Fibroblast of lung (primary cell): ENCODE measurements at places on chromosomes 12 and 14. TPM values are rescaled to one million over a fixed set of nuclear protein-coding genes. Genes with fewer than 3 reads are reported as not detected.

GRCh38 chr14:96307434-96307833, 51.4 kb downstream of the BDKRB1 start:
- no peak for DNase-seq

GRCh38 chr12:3157581-3158323, 80.6 kb downstream of the TSPAN9 start:
- no peak for DNase-seq

- DNase-seq = no peak
These were observed 5.0 kb upstream of the E2F7 start for GRCh38 chr12:77070382-77070781.

DNA sequence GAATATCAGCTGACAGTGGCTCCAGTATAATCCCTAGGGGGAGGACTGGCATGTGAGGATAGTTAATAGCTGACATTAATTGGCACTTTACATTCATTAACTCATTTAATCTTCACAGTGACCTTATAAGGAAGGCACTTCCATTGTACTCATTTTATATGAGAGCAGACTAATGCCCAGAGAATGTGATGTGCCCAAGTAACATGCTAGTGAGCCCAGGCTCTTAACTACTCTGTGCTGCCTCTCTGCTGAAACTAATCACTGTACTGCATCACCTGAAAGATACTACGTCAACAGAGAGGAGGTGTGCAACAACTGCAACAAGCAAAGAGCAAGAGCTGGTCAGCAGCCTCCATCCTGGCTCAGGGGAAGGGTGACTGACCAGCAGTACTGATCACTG, 40.1 kb downstream of the GALNT4 start:
- no peak for DNase-seq

GRCh38 chr12:14369311-14369710, 3.8 kb downstream of the ATF7IP start:
- no peak for DNase-seq

GRCh38 chr12:87467936-87468335, 561.3 kb downstream of the C12orf50 start:
- no peak for DNase-seq

DNA sequence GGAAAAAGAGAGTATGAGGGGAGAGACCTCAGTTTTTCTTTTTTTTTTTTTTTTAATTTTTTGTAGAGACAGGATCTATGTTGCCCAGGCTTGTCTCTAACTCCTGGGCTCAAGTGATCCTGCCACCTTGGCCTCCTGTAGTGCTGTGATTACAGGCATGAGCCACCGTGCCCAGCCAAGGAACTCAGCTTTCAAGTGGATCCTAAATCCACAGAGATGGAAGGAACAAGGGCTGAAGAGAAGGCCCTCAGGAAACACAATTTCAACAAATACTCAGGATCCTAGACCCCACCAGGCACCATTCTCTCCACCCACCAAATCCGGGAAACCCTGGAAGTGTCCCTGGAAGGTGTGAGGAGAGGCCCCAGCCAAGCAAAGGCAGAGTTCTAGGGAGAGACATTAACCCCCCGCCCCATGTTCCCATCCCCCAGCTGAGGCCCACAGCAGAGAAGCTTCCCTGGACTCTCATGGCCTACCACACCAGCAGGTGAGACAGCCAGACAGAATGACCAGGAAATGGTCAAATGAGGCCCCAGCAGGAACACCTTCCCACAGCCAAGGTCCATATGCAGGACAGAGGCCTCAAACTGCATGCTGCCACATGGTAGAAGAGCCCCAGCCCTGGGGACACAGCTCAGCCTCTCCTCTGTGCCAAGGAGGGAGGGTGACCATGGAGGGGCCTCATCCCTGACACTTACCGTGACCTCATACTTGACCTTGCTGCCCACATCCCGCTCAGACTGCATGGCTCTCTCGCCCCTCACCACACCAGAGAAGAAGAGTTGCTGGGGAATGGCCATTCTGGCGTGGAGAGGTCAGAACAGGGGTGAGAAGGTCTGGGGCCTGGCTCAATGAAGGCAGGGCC, 14.1 kb downstream of the ITGA7 start:
- no peak for DNase-seq

GRCh38 chr12:95642583-95642982, 91.3 kb upstream of the USP44 start:
- no peak for DNase-seq

DNA sequence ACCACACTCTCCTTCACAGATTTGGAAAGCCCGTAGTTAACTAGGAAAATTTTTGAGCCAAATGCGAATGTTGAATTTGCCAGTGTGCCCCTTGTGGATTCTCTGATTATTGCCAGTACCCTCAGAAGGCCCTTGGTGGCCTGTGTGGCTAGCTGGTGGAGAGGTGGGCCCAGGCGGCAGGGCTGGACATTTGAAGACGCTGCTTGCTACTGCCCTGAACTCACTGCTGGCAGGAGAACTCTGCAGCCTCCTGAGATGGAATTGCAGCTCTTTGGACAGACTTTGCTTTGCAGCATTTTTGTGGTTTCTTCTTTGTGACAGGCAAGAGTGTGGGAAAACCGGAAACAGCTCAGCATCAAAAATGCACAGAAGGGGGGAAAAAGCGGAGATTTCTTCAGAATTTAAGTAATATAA, 97.6 kb downstream of the TGFB3 start:
- peak; percentile 92 for DNase-seq

DNA sequence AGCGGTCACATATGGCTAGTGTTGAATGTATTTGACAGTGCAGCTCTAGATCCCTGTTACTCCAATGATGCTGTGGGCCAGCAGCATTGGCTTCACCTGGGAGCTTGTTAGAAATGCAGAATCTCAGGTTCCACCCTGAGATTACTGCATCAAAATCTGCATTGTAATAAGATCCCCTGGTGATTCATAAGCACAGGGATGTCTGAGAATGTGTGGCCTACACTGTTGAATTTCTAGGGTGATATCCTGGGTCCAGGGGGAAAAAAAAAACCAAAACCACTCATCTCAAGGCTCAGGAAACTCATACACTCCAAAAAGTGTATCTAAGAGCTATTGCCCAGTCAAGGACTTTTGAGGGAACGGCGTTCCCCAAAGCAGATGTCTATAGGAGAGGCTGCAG, 196.8 kb downstream of the PPM1H start:
- DNase-seq = peak; percentile 72

GRCh38 chr12:122382919-122383350, 39.5 kb downstream of the CLIP1 start:
- DNase-seq = no peak

- DNase-seq = no peak
These were observed 155.5 kb downstream of the PPM1H start for GRCh38 chr12:62779488-62779887.

GRCh38 chr14:86513056-86513455, 983.1 kb downstream of the FLRT2 start:
- no peak for DNase-seq

DNA sequence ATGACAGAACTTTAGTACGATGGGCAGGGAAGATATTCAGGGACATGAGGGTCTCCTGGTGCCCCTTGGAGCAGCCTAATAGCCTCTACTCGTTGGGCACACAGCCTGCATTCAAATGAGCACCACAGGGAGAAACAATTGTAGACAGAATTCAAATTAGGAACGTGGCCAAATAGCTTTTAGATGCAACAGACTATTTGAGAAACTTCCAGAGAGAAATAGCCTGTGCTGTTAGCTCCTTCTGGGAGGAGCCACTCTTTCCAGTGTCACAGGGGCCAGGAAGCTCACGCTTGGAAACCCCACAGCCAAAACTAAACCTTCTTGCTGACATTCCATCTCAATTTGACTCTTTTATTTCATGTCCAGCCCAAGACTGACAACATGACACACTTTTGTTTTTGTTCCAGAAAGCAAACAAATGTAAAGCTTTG, 114.5 kb downstream of the RPAP3 start:
- DNase-seq = no peak

DNA sequence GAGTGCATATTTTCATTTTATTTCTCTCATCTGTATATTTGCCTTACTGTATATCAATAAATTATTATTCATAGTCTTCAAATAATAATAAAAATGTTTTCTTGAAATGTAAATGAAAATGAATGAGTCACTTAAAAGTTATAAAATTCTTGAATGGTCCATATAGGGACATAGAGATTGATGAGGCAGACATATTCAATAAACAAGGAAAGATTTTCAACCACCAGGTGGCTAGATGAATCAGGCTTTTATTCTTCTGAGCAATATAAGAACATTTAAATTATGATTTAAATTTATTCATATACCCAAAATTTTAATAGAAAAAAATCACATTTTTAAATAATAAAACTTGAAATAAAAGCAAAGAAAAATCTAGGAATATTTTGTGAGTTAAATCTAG, 249.5 kb downstream of the ACSS3 start:
- DNase-seq = no peak

DNA sequence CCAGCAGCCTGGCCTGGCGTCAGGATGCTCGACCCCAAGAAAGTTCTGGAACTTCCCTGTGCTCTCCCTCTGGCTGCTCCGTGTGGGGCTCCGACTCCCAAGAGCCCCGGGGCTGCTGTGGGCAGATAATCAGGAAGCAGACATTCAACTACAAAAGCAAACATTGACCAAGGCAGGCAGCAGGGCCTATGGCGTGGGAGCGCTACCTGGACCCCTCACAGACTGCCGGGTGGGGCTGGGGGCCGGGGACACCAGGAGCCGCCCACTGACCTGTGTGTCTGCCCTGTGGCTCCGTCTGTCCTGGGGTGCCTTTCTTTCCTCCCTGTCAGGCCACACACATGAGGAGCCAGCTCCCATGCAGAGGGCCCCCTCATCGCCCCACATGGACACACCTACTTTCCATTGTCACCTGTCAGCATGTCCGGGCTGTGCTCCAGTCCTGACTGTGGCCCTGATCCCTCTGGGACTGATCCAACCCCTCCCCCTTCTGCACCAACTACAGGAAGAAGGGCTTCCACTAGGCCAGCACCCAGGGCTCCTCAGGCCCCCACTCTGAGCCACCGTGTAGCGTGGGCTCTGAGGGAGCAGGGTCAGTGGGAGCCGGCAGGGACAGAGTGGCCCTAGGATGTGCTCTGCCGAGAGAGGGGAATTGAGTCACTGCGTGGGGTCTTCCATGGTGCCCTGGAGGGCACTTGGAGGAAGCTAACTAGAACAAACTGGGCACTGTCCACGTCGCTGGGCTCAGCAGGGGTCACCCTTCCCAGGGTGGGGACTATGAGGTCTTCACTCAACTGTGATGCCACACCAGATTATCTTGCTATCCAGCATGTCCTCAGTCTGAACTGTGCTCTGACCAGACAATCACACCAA, 215.4 kb upstream of the C14orf180 start:
- no peak for DNase-seq

DNA sequence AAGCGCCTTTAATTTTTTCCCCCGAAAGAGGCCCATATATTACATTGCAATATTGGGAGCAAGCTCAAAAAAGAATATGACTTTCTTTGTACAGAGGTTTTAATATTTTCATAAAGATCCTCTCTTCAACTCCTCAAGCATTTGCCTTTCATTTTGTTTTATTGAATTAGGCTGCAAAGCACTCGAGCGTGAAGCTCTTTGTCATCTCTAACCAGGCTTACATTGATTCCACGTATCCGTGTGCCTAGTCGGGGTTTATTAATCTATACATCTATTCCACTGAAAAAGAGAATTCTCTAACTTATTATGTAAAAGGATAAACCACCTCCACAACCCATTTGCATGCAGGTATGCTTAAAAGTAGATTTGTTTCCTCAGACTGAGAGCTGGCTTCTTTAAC, 234.8 kb upstream of the TMPO start:
- DNase-seq = no peak

DNA sequence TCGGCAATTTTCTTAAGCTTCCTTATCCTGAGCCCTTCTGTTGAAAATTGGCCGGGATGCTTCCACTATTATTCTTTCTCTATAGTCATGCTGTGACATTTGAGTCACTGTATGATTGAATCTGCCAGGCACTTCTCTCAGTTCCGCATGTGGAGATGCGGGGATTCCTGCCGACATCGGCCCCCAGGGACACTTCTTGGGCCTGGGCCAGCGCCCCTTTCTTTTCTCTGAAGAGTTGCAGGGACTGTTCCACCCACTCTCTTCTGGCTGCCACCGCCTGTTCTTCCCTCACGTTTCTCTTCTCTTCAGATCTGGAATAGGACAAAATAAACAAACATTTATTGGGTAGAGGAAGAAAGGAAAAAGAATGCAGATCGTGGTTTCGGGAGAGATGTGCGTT, 310.1 kb downstream of the ETNK1 start:
- no peak for DNase-seq

GRCh38 chr14:104221071-104221625, 82.8 kb downstream of the KIF26A start:
- DNase-seq = no peak

DNA sequence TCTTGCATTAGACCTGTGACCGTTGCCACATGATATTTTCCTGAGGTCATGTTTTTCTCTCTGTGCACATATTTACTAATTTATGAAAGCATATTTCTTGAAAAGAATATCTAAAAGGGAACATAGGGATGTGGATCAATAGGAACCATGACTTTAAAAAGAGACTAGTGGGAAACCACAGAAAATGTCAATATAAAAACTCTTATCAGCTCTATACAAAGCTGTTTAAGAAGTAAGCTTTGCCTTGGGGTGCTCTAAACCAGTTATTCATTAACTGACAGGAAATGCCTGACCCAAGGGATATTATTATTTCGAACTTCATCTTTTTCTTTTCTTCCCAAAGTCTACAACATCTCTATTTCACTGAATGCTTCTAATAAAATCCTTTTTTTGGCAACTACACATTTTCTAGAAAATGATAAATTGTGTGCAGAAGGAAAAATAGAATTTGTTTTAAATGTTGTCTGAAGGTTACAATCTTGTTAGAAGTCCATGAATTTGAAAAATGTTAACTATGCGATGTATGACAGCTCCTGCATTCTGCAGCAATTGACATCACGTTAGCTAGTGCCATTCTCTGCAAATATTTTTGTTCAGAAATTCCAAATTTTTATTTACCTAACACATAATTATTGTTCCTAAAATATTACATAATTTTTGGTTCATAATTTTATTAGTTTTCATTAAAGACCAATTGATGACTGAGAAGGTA, 345.0 kb downstream of the SLC16A7 start:
- peak; percentile 13 for DNase-seq

DNA sequence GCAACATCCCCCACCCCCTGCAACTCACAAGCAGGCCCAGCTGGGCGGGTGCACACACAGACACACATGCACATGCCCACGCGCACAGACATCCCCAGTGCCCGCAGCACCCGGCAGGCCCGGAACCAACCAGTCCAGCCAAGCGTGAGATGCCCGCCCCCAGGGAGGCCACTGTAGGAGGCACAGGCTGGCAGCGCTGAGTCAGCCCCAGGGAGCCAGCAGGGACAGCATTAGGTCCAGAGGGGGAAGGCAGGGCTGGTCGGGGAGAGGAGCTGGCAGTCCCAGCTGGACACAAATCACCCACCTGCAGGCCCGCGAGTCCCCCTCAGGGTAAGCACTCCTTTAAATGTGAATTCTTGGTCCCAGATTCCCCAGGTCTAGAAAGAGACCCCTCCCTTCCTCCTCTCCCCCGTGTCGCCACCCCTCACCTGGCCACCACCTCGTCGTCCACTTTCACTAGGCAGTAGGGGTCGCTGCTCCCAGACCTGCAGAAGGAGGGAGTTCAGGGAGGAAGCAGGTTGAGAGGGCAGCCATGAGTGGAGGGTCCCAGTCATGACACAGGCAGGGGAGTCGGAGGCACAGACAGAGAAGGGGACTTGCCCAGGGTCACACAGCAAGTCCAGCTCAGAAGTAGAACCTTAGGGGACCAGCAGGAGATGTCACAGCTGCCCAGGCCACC, 5.0 kb downstream of the RASAL1 start:
- no peak for DNase-seq

The SMOC1 gene
- 0.05 and 0.06 TPM in 2 replicates for polyA plus RNA-seq

The DIABLO gene
- 59.6 and 73.5 TPM in 2 replicates for polyA plus RNA-seq

The RFLNA gene
- polyA plus RNA-seq = 0.03 and 0.10 TPM in 2 replicates

The ABCC9 gene
- polyA plus RNA-seq = 5.9 and 31.1 TPM in 2 replicates

The ADSS1 gene
- polyA plus RNA-seq = 1.3 and 2.2 TPM in 2 replicates

The P2RX2 gene
- not detected in 2 replicates for polyA plus RNA-seq

The SLC7A7 gene
- polyA plus RNA-seq = 7.1 and 9.5 TPM in 2 replicates

The GZMH gene
- polyA plus RNA-seq = not detected in 2 replicates

The KRT6C gene
- polyA plus RNA-seq = not detected in 2 replicates
